CD4-positive, alpha-beta T cell treated with Interferon alpha-2 for 1 hour (primary cell): ENCODE measurements at places on chromosomes 6 and 20.

DNA sequence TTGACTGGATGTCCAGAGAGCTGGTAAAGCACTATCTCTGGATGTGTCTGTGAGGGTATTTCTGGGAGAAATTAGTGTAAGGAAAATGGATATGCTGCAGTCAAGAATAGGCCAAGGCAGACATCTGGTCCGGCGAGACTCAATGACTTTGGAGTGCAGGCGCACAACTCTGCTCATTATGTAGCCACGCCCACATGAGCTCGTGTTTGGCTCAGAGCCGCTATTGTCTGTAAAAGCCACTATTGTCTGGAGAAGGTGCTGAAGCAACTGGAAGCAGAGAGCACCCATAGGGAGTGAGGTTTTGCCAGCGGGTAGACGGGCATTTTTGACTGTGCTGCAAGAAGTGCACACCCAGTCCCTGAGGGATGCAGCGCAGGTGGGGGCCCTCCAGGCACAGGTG lies 305.0 kb upstream of the POU3F2 start:
- no peak for DNase-seq

DNA sequence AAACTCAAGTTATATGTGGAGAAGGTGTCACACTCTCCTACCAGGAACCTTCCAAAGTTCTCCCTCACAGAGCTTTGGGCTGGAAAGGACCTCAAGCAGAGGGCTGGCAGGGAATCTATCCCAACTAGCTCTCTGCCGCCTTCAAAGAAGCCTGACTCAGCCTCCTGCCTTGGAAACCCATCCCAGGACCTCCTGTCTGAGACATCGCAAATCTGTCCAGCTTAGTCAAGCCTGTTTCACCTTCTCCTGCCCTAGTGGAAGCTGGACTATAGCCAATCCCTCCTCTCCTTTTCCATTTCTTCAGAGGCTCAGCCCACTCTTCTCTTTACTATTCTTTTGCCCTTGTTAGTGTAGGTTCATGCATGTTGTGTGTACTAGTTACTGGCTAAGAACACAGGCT lies 48.2 kb upstream of the FOXP4 start:
- no peak for DNase-seq

DNA sequence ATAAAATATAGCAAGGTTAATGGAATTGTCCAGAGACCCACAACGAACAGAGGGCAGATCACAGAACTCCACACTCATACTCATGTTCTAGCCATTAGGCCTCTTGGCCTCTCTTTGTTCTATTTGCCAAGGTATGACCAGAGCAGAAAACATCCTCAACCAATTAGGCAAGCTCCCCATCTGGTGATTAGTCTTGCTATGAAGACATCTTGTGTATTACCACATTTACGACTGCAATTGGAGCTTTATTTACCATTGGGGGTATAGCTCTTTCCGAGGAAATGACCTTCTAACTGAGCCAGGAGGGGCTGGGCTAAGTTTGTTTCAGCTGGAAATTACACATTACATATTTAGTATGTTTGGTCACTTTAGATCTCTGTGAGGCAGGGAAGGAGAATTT lies 593.9 kb downstream of the CD109 start:
- DNase-seq, result no peak

GRCh38 chr6:26249707-26249956 lies 115.4 kb upstream of the BTN3A2 start:
- peak; percentile 60 for DNase-seq

GRCh38 chr6:2482773-2483172 lies 237.4 kb upstream of the GMDS start:
- DNase-seq, result no peak

GRCh38 chr6:125753218-125753936 lies 3.9 kb downstream of the HEY2 start:
- peak; percentile 61 for DNase-seq

GRCh38 chr6:157770946-157771345 lies 52.1 kb upstream of the SNX9 start:
- DNase-seq, result no peak

DNA sequence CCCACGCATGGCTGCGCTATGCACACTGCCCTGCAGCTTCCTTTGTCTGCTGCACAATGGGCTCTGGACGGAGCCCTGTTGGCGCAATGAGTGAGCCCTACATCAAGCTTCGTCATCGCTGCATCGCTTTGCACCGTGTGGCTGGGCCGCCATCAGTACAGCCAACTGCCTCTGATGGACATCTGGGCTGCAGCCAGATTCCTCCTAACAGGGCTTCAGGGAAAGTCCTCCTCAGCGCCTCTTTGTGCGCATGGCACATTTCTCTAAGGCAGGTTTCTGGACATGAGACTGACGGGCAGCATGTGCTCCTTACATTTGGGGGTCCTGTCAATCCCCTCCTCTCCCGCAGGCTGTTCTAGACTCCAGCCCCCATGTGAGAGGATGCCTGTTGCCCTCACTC lies 29.7 kb upstream of the ANGPT4 start:
- DNase-seq, result no peak

DNA sequence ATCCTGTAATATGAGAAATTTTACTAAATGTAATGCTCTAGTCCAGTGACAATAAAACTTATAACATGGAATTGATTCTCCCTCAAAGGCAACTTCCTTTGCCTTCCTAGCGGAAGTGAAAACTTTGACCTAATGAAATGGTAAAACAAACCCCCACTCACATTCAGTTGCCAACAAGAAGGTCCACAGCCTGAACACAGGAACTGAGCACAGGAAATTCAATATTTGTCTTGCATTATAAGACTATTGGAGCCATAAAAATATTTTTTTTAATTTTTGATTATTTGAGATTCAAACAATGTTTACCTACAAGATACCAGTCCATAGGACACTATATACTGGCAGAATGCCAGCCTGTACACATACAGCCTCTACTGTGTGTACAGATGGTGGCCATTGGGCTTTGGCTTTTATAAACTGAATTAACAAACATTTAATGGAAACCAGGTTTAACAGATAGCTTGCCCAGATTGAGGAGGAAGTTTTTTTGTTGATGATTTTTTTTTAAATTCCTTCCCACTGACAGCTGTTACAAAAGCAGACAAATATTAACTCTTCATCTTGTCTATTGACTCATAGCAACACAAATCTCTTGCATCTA lies 481.5 kb upstream of the JAG1 start:
- DNase-seq, result no peak

DNA sequence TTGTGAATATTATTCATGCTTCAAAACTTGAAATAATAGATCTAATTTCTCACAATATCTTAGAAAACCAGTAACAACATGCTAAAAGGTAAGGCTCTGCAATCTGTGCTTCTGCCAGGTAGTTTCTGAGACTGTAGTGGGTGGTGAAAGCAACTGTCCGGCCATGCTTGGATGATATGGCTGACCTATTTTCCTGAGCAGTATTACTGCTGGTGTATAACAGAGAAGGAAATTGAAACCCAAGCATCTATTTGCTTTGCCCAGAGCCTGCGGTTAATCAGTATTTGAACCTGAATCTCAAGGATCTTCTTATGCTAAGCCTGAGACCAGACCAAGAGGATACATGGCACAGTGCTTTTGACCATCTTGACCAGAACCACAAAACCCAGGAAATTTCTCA lies 563.8 kb downstream of the COL12A1 start:
- no peak for DNase-seq

DNA sequence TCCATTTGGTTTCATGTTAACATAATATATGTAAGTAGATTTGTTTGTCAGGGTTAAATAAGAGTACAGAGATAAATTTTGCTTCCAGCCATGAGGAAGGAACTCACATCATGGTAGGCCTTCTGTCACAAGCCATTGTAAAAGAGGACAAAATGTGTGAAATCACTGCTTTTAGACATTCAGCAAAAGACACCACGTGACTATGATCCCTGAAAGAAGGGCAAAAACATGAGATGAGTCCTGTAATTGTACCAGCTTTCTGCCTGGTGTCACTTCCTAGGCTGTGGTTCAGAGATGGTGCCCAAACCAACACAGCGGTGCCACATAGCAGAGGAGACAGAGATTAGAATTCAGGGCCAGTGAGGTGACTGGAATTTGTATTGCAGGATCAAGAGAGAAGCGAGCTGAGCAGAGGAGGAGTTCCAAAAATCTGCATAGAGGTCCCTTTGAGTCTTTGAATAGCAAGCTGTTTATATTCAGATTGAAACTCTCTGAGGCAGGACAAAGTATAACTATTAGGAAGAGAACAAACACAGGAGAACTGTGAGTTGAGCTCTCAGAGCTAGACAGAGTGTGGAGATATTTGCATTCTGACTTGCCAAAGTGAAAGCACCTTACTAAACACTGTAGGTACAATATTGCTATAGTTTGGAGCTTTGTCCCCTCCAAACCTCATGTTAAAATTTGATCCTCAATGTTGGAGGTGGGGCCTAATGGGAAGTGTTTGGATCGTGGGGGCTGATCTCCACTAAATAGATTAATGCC lies 52.6 kb upstream of the PDE7B start:
- DNase-seq, result no peak

DNA sequence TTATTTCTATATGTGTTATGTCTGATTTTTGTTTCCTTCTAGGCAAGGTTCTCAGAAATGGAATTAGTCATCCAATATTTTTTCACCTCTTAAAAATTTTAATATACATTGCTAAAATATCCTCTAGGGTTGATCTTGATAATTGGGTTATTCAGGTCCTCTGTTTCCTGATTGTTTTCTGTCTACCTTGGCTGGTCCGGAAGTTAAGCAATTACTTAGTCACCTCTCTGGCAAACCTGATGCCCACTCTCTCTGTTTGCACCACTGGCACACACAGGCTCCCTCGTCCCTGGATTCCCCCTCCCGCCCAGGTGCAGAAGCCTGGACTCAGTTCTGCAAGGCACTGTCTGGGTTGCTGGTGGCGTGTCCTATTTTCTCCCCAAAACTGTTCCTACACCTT lies 27.7 kb downstream of the CST9L start:
- DNase-seq, result no peak

GRCh38 chr6:11585426-11586016 lies 48.0 kb downstream of the TMEM170B start:
- DNase-seq, result peak; percentile 22

- DNase-seq, result no peak
Measured at GRCh38 chr20:51705400-51705799, 62.8 kb downstream of the ATP9A start.

DNA sequence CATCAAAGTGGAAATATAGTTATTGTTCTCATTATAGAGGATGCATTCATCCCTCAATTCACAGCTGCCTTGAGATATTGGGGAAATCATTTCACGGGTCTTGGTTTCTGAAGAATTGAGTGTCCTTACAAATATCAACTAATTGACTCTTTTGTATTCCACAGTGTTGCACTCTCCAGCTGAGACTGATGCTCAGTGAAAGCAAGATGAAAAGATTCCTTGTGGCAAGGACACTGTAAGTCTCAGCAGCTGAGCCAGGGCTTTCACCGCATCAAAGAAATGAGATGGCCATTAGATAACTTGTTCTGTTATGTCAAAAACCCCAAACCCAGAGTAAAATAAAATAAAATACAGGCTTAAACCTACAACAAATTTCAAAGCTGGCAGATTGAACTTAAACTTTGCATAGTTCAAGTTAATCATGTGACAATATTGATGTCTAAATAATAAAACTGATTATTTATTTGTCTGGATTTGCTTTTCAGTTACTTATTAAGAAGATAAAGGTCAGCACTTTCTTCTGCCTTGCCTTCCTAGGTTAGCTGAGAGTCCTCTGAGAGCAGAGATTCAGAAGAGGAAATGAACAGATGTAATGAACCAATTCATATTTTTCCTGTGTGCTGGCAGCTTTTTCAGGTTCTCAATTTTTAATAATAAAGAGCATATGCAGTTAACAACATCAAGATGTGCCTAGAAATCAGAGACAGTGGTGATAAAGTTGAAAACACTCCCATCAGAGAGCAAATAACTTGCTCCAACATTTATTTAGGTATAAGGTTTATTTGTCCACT lies 82.4 kb upstream of the SMLR1 start:
- DNase-seq, result no peak

DNA sequence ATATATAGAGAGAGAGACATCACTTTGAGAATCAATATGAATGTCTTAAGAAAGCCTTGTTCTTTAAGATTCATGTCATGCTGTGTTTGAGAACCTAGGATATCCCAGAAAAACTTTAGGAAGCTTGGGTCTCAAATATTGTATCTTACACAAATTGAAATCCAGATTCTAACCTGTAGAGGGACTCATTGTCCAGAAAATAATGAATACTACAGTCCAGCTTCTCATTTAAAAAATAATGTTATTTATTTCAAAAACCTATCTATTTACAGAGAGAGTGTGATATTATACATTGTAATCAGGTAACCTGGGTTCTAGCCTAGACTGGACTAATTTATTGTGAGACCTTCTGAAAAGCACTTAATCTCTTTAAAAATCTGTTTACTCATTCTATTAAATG lies 4.2 kb downstream of the RFX6 start:
- DNase-seq, result no peak

DNA sequence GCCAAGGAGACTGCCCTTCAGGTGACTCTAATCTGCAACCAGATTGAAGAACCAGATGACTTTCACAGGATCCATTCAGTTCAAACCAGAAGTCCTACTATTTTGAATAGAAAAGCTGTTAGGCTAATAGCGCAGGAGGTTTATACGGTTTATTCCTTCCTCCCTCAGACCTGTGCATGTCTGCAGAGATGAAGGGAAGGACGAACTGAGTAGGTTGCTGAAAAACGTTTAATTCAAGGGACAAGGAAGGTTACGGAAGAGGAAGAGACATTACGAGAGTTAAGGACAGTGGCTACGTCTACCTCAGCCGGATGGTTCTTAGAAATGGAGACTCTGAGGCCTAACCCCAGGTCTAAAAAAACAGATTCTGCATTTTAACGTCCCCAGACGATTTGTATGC lies 978 bp downstream of the AURKA start:
- no peak for DNase-seq

GRCh38 chr20:35283441-35284266 lies 918 bp downstream of the EIF6 start:
- DNase-seq, result no peak

DNA sequence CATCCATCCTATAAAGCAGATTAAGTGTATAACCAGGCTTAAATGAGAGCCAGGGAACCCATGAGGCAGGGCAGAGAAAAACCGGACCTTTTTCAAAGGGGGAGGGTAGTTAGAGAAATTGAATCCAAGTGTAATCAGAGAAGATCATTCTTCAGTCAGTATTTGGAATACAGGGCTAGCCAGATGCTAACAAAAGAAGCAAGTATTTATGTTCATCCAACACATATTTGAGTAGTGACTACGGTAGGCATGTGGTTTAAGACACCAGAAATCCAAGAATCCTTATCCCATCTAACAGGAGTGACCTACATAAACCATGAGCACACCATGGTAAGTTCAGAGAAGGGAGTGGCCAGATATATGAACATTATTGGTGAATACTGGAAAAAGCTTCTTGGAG lies 46.8 kb upstream of the FAM83C start:
- no peak for DNase-seq

GRCh38 chr20:7692478-7692877 lies 247.8 kb downstream of the HAO1 start:
- DNase-seq, result no peak

GRCh38 chr6:147961481-147962141 lies 381.0 kb upstream of the SASH1 start:
- DNase-seq, result no peak

- DNase-seq, result no peak
Measured at GRCh38 chr6:88919032-88919431, 44.4 kb downstream of the RNGTT start.
